Nephron progenitor cell (in vitro differentiated cells): ENCODE measurements at places on chromosomes 6 and 20.

DNA sequence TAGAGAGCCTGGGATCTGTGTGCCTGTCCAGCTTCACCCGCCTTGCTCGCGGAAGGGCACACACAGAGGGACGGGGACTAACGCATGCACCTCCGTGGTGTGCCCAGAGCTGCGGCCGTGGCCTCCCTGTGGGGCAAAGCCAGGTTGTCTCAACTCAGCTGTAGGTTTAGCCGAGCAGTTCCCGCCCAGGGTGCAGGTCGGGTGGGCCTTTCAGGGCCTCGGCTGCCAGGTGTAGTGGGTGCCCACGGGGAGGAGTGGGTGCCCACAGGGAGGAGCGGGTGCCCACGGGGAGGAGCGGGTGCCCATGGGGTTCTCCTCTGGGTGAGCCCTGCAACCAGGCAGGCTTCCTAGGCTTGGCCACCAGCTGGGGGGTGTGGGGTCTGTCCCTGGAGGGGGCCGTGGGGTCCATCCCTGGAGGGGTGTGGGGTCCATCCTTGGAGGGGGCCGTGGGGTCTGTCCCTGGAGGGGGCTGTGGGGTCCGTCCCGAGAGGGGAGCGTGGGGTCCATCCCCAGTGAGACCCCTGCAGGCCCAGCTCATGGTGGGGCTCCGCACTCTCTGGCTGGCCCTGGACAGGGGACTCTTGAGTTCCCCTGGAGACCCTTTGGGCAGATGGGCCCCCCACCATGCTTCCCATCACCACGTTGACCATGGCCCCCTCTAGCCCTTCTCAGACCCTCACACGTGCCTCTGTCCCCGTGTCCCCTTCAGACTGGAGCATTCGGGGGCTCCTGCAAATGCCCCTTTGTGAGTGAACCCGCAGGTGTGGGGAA lies 37.8 kb upstream of the CHRNA4 start:
- DNase-seq, result no peak

DNA sequence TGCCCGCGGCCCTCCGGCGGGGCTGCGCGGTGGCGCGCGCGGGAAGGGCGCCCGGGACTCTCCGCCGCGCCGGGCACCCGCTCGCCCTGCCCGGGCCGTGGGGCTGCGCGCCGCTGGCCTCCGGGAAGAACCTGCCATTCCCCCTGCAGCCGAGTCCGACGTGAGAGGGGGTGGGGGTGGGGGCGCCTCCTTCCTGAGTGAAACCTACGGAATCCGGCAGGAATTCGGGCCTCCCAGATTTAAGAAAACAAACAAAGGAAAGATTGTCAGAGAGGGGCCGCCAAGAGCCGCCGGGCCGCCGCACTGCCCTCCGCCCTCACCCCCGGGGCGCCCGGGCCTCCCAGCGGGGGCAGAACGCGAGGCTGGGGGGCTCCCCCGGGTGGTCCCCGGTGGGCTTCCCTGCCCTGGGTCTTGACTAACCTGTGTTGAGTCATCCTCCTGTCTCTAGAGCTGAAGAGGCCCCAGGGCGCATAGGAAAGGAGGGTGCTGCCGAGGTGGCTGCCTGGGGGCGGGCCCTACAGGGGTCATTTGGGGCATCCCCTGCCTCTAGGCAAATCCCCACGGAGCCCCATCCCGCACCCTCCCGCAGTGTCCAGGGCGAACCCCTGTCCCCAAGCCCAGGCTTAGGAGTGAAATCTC lies 42.2 kb upstream of the FOXP4 start:
- DNase-seq, result peak; percentile 50

DNA sequence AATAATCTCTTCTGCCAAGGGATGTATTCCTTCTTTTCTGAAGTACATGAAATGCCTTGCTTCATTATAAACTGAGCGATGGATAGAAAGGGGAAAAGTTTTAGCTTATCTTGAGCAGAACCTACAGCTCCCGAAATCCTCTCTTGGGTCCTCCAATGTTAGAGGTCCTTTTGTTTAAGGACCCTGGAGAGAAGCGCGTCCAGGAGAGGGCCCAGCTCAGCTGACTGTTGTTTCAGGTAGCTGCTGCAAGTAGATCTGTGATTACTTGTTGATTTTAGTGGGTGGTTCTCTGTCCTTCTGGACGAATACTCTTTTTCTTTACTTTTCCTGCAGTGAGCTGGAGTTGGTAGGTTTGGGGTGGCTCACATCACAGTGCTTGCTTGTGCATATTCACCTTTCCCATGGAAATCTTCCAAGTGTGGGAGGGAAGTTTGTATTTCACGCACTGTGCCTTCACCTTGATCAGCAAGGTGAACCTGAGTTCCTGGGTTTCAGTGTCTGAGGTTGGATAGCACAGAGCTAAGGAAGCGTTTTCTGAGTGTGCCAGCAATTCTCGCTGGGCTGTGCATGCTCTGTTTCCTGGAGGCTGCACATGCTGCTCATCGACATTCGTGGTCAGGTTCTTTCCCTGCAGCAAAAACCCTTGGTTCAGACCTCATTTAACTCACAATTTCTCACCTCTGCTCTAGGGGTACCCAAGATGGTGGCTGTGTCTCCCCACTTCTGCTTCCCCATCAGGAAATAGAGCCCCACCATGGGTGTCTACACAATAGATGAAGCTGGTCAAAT lies 176.3 kb downstream of the JARID2 start:
- DNase-seq, result no peak

DNA sequence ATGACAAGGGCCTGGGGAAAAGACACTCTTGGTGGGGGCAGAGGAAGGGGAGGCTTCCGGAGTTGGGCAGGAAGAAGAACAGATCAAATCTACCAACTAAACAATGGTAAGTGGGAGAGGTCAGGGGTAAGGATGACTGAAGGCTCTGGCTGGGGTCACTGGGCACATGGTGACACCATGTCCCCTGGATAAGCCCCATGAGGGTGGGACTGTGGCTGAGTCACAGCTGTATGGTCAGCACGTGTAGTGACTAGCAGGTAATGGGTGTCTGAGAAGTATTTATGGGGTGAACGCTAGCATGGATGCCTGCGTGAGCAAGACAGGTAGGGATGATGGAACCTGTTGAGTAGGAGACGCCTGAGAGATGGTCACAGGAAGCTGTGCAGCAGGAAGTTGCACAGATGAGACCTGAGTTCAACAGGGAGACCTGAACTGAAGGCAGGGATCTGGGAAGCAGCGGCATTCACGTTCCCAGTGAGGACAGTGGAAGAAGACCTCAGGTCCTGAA lies 64.5 kb upstream of the SNX9 start:
- no peak for DNase-seq

DNA sequence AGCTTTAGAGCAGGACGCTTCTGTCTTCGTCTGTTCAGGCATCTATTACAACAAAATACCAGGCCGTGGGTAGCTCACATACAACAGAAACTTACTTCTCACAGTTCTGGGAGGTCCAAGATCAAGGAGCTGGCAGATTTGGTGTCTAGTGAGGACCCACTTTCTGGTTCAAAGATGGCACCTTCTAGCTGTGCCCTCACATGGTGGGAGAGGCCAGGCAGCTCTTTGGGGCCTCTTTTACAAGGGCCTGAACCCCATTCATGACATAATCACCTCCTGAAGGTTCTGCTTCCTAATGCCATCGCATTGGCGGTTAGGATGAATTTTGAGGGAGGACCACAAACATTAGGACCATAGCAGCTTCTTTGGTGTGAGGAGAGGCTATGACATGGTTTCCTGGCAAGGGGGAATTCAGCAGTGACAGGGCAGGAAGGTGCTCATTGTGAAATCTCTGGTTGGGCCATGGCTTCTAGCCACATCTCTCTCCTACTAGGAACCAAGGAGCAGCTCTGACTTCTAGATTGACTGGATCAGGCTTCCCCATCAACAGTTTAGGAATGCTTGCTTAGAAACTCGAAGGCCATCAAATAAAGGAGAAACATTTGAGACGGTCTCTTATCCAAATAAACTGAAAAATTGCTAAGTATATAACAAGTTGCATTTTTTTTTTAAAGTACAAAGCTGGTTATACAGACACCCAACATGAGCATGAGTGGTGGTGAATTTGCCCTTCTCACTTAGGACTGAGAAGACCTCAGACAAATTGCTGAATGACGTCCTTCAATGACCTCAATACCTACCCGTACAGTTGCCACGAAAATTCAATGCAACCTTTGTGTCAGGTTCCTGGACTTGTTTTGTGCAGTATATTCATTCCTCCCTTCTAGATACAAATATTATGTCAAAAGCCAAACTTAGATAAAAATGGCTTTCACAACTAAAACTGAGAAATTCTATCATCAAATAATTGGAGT lies 140.7 kb downstream of the ZDHHC14 start:
- DNase-seq, result no peak

- no peak for DNase-seq
These were observed 268.1 kb downstream of the UST start for GRCh38 chr6:149014631-149015534.

- DNase-seq, result no peak
These were observed 253.8 kb upstream of the RIN2 start for GRCh38 chr20:19504251-19504650.

DNA sequence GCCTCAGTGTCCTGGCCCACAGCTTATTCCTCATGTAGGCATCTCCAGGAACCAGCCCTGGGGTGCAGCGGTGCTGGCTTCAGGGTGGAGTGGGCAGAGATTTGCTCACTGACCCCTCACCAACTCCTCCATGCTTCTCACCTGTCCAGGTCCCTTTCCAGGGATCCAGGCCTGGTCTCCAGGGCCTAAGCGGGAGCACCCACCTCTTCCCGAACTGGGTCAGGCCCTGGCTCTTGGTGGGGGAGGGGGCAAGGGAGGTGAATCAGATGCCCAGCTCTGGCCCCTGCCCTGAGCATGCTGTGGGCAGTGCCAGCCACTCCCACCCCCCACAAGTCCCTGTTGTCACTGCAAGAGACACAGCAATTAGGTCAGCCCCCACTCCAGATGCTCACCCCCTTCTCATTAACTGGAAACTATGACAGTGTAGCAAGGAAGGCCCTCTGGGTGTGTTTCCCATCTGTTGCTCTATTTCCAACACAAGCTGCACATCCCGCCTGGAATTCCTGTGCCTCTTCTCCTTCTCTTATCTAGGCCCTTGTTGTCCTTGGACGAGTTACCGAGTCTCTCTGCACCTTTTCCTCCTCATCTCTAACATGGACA lies 37.0 kb downstream of the MDFI start:
- DNase-seq, result no peak

GRCh38 chr20:60048634-60049521 lies 90.7 kb downstream of the CDH26 start:
- no peak for DNase-seq

- DNase-seq, result no peak
These were observed 9.7 kb upstream of the CLDN20 start for GRCh38 chr6:155254139-155254538.

DNA sequence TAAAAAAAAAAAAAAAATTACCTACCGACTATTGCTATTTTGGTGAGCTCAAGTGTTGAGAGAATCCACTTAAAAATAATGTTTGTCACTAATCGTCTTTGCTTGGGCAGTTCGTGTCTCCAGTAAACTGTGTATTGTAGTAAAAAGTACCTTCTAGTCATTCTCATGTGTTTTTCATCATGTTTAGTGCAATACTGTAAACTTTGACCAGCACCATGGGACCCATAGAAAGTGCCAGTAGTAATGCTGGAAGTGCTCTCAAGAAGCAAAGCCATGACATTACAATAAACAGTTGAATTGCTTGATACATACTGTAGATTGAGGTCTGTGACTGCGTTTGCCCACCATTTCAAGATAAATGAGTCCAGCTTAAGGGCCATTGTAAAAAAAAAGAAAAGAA lies 395.2 kb downstream of the BCKDHB start:
- DNase-seq, result no peak

DNA sequence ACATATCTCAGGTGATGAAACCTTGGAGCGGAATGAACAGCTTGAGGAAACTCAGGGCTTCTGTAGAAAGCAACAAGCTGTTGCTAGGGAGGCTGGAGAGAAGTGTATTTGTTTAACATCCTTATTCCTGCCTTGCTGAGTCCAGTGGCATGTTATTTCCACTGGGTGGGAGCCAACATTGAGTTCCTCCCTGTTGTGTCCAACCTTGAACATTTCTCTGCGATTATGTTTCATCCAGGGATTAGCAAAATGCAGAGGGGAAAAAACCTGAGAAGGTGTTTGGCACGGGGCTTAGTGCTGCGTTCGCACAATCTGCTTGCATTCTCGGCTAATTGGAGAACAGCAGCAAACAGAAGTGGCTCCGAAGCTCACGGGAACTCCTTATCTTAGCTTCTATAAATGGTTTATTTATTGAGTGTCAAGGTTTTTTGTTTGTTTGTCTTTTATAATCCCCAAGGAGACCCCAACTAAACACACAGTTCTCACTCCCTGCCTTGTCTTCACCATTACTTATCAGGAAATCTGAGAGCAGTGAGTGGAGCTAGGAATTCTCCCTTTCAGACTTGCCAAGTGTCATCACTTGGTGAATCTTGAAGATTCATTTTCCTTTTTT lies 412.8 kb downstream of the CDC5L start:
- no peak for DNase-seq

GRCh38 chr20:44079291-44079690 lies 107.7 kb downstream of the JPH2 start:
- no peak for DNase-seq

DNA sequence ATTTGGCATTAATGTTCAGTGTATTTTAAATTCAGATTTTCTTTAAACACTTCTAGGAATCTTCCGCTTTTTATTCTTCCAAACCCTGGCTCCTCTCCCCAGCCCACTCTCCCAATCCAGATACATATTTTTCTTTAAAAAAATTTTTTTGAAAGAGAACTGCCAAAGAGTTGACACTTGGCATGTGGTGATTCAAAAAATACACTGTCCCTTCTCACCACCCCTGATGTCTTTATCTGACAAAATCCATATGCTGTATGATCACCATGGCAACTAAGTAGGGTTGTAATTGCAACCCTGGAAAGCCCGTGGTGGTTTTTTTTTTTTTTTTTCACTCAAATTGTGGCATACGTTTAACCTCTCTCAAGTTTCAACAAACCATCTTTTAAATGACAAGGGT lies 355.8 kb upstream of the SASH1 start:
- DNase-seq, result no peak

DNA sequence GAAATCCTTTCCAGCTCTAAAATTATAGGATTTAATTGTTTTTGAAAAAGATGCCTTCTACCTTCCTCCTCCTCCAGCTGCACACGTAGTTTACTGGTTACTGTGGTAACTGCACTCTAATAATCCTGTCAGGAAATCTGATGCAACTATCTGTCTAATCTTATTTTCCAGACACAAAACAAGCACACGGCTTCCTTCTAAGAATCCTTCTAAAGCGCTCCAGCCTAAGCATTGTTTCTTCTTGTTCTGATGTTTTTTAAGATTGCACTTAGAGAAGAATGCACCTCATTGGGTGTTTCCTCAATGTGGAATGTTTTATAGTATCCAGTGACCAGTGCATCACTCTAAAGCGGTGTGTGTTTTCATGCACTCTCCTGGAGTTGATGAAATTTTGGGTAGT lies 63.6 kb downstream of the CARMIL1 start:
- DNase-seq, result no peak

GRCh38 chr6:111921103-111921502 lies 47.9 kb upstream of the FYN start:
- DNase-seq, result no peak

GRCh38 chr6:28337121-28337520 lies 1.2 kb upstream of the ZSCAN31 start:
- no peak for DNase-seq

- no peak for DNase-seq
These were observed 22.3 kb downstream of the NPEPL1 start for GRCh38 chr20:58714923-58715351.

- DNase-seq, result no peak
These were observed 13.8 kb downstream of the UBE2V1 start for GRCh38 chr20:50099113-50099512.

- no peak for DNase-seq
These were observed 167.4 kb upstream of the OLIG3 start for GRCh38 chr6:137661601-137662000.
